ENCODE measurements at places on chromosomes 5 and 9. TPM values are rescaled to one million over a fixed set of nuclear protein-coding genes. Genes with fewer than 3 reads are reported as not detected.
A peak's percentile ranks its signal among the peaks of the same experiment; 100 is the strongest.

The GPR151 gene
- total RNA-seq, result not detected

The CNTFR gene
- total RNA-seq, result not detected

The C9 gene
- total RNA-seq, result 0.09 TPM

DNA sequence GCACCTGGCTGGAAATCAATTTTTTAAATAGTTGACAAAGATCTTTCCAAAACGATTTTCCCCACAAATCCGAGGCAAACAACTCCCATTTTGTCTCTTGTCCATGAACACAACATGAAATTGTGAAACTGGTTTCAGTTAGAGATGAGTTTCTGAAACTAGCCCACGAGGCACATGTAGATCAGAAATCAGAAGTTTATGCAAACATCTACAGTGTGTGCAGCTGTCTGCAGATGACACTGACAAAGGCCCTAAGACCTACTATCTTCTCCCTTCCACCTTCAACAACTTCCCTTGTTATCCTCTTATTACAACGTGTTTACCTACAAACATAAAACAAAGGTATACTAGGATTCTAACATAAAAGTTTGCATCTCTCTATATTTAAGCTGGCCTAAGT lies 183.3 kb downstream of the DIRAS2 start:
- H3K4me3 ChIP-seq, result no peak overlapping the region
- no peaks in the 10 kb centered on the region for H3K4me1 ChIP-seq
- H3K27me3 ChIP-seq, result peaks cover 3% of the 10 kb centered on the region
- no peak for DNase-seq
- no peak overlapping the region for H3K27ac ChIP-seq

DNA sequence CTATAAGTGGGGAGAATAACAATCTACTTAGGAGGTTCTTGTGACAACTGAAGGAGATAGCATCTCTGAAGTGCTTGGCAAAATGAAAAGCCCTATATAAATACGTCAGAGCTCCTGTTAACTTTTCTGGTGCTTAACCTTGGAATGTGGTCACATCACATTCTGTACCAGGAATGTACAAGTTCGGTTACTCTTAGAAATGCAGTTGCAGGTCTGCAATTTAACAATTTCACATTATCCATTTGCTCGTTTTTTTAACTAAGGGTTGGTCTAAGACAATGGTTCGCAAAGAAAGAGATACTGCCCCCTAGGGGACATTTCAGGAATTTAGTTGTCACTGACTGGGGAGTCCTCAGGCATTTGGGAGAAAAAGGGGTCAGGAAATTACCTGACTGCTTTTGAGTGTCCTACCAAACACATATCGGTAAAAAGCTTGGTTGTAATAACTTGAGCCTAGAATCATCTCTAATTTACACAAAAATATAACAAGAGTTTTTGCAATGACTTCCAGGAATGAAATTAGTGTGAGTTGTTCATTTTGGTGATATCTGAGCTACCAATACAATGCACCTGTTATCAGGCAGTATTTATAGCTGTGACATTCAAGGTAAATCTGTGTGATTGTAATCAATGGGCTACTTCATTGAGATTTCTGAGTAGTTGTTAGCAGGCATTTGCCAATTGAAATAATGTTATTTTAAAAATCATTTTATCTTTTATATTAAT lies 5.4 kb upstream of the HBEGF start:
- peaks cover 33% of the 10 kb centered on the region for H3K4me1 ChIP-seq
- no peaks in the 10 kb centered on the region for H3K36me3 ChIP-seq
- peak; percentile 69 for DNase-seq
- H3K27ac ChIP-seq, result no peak overlapping the region

- peak overlapping the region; percentile 88 for H3K27ac ChIP-seq
- no peaks in the 10 kb centered on the region for H3K27me3 ChIP-seq
- H3K4me3 ChIP-seq, result peak overlapping the region; percentile 67
These were observed 8.8 kb downstream of the TNIP1 start for GRCh38 chr5:151071848-151072629.

- no peak for DNase-seq
- peak overlapping the region; percentile 31 for H3K4me3 ChIP-seq
- H3K27me3 ChIP-seq, result peaks cover 6% of the 10 kb centered on the region
- peaks cover 51% of the 10 kb centered on the region for H3K36me3 ChIP-seq
These were observed 91.5 kb downstream of the TLE4 start for GRCh38 chr9:79663300-79663699.

DNA sequence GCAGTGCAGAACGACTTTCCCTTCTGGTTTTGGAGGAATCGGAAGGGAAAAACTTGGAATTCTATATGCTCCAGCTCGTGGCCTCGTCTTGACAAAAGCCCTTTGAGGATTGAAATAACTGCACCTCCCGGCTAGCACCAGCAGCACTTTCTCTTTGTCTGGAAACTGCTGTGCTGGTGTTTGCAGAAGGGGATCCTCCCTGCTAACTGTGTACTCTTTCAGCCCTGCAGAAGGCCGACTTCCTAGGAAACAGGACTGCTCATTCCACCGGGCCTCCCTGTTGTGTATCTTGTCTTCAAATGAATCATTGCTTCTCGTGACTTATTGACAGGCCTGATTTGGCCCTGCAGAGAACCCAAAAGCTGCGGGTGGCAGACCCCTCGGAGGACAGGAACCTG lies 23.6 kb downstream of the STC2 start:
- H3K4me1 ChIP-seq, result peaks cover 30% of the 10 kb centered on the region
- H3K27ac ChIP-seq, result no peak overlapping the region
- DNase-seq, result no peak

GRCh38 chr9:87725900-87726709 lies at the start of gene CTSL:
CTSL (plus strand) TSS chr9:87726119; CDS start chr9:87727604, 1,485 bp downstream.
- H3K4me1 ChIP-seq, result peaks cover 41% of the 10 kb centered on the region
- peak within 1 kb of the TSS; percentile 95 for H3K4me3 ChIP-seq
- H3K36me3 ChIP-seq, result peaks cover 30% of the 10 kb centered on the region

DNA sequence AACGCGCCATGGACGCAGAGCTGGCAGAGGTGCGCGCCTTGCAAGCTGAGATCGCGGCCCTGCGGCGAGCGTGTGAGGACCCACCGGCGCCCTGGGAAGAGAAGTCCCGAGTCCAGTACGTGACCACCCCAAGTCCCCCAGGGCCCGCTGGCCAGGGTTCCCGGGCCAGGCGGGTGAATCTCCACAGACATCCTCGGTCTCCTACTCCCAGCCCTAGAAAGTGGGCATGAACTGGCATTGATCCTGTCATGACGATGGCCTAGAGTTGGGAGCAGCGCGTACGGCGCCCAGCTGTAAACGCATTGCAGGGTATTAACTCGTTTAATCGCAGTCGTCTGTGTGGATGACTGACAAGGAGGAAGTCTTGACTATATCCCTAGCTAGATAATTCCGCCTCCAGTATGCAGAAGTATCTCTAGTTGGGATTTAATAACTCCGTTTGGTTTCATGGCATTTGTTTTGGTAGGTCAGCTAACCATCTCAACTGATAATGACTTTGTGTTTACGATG lies 293 bp downstream of the CENPP start:
- peaks cover 28% of the 10 kb centered on the region for H3K4me1 ChIP-seq
- DNase-seq, result no peak
- no peaks in the 10 kb centered on the region for H3K27me3 ChIP-seq
- no peaks in the 10 kb centered on the region for H3K36me3 ChIP-seq
- peak overlapping the region; percentile 99 for H3K27ac ChIP-seq
- H3K4me3 ChIP-seq, result peak overlapping the region; percentile 95

DNA sequence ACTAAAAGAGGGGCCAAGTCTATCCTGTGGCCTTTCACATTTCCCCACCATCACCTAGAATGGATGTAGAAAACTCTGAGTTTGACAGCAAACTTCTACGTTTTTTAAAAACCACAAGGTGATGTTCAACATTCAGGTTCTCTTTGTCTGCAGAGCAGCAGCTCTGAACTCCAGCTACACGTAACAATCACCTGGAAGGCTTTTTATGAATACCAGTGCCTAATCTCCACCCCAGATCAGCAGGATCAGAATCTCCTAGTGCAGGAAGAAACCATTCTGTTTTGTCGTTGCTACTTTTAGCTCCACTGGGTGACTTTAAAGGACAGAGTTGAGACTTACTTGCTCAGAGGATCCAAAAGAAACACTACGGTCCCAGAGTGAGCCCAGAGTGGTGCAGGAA lies 44.3 kb downstream of the EPB41L4A start:
- H3K4me1 ChIP-seq, result no peaks in the 10 kb centered on the region
- H3K36me3 ChIP-seq, result no peaks in the 10 kb centered on the region
- H3K4me3 ChIP-seq, result no peak overlapping the region
- H3K27me3 ChIP-seq, result no peaks in the 10 kb centered on the region
- no peak for DNase-seq

DNA sequence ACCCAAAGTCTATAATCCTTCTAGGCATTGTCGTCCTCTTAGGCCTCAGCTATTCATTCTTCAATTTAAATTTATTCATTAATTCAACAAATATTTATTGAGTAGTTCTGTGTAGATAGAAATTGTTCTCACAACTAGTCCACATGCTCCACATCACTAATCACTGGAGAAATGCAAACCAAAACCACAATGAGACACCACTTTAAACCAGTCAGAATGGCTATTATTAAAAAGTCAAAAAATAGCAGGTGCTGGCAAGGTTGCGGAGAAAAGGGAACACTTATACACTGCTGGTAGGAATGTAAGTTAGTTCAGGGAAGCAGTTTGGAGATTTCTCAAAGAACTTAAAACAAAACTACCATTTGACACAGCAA lies 51.1 kb upstream of the TNFSF15 start:
- H3K27ac ChIP-seq, result peak overlapping the region; percentile 93
- peak overlapping the region; percentile 66 for H3K4me3 ChIP-seq
- peaks cover 5% of the 10 kb centered on the region for H3K36me3 ChIP-seq
- H3K4me1 ChIP-seq, result peaks cover 46% of the 10 kb centered on the region

GRCh38 chr5:125023673-125024072 lies 277.2 kb upstream of the ZNF608 start:
- peaks cover 7% of the 10 kb centered on the region for H3K4me1 ChIP-seq
- no peak overlapping the region for H3K27ac ChIP-seq
- H3K27me3 ChIP-seq, result no peaks in the 10 kb centered on the region
- H3K4me3 ChIP-seq, result no peak overlapping the region
- H3K36me3 ChIP-seq, result no peaks in the 10 kb centered on the region

DNA sequence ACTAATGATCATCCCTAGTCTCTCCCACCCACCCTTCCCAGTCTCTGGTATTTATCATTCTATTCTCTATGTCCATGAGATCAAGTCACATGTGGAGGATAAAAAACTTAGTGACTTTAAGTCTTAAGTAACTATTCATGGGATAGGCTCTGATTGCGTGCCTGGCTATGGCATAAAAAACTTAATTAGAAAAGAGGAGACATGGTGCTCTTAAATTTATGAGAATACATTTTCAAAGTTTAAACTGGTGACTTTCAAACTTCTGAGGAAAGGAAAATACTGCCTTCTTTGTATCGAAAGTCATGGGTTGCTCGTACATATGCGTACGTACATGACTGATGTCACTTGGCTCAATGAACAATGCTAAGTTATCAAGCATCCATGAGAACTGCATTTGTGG lies 18.2 kb upstream of the TYRP1 start:
- no peak for DNase-seq
- H3K4me3 ChIP-seq, result no peak overlapping the region
- no peak overlapping the region for H3K27ac ChIP-seq
- peaks cover 2% of the 10 kb centered on the region for H3K4me1 ChIP-seq
- no peaks in the 10 kb centered on the region for H3K36me3 ChIP-seq

DNA sequence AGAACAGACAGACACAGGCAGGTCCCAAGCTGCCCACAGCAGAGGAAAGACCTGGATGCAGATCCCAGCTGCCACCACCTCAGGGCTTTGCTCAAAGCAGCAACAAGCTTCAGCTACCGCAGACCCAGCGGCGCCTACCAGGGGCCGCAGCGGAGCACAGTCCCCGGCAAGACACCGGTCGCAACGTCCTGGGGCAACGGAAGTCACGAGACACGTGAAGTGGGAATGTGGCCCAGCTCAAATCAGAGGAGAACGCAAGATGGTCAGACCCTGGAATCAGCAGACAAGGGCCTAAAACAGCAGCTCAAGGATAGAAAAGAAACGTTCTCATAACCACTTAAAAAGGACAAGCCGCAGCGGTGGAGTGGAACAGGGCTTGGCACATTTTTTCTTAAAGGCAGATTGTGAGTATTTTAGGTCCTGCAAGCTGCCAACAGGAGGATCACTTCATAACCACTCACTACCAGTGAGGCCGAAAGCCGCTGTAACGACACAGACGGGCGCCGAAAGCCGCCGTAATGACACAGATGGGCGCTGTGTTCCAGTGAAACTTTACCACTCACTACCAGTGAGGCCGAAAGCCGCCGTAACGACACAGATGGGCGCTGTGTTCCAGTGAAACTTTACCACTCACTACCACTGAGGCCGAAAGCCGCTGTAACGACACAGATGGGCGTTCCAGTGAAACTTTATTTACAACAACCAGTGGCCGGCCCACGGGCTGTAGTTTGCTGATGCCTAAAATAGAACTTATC lies 21.7 kb downstream of the SLC9A3 start:
- no peak overlapping the region for H3K4me3 ChIP-seq
- H3K27ac ChIP-seq, result no peak overlapping the region
- no peak for DNase-seq
- no peaks in the 10 kb centered on the region for H3K4me1 ChIP-seq

DNA sequence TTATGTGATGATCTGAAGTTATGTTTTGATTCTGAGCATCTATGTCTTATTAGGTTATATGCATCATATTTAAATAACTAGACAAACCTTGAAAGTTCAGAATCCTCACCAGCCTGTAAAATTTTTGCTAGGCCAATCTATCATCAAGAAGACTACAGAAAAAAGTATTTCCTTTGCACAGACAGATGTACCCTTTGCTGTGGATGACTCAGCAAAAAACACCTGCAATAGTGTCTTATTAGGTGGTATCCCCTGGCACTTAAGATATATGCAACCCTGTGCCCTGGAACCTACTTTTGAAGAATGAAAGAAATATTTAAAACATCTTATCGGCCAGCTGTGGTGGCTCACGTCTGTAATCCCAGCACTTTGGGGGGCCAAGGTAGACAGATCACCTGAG lies 130.6 kb downstream of the SLF1 start:
- peaks cover 15% of the 10 kb centered on the region for H3K27me3 ChIP-seq
- peaks cover 7% of the 10 kb centered on the region for H3K4me1 ChIP-seq
- H3K27ac ChIP-seq, result no peak overlapping the region
- H3K36me3 ChIP-seq, result no peaks in the 10 kb centered on the region
- no peak overlapping the region for H3K4me3 ChIP-seq

DNA sequence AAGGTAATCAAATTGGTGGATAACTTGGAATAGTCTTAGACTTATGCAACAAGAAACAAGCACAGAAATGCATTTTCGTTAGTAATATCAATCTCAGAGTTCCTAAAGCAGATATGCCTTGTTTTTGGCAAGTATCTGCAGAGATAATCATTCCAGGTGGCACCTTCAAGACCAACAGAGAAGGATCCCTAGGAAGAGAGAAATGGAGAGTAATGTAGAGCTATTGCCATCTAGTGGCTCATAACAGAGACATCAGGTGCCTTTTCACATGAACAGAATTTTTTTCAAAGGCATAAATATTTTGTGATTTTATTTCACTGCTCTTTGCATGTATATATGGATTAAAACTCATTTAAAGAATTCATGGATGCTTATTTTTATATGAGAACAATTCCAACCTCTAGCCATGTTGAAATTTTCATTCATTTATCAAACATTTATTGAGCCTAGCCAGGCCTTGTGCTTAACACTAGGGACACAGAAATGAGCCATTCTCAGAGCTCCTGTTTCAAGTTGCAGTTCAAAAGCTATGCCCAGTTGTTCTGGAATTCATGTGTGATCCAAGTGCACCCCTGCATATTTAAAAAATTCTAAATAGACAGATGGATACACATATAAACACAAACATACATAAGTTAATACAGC lies 117.5 kb upstream of the OR13F1 start:
- no peak overlapping the region for H3K4me3 ChIP-seq
- H3K4me1 ChIP-seq, result no peaks in the 10 kb centered on the region
- peak; percentile 12 for DNase-seq
- no peaks in the 10 kb centered on the region for H3K27me3 ChIP-seq

GRCh38 chr9:73024601-73025034 lies 71.8 kb upstream of the ALDH1A1 start:
- peaks cover 19% of the 10 kb centered on the region for H3K4me1 ChIP-seq
- peaks cover 6% of the 10 kb centered on the region for H3K27me3 ChIP-seq
- no peak for DNase-seq
- H3K36me3 ChIP-seq, result no peaks in the 10 kb centered on the region
- no peak overlapping the region for H3K4me3 ChIP-seq
